Stimulated activated naive CD8-positive, alpha-beta T cell treated with anti-CD3 and anti-CD28 coated beads, Interleukin-15, Interleukin-2, amounts not matched to agents 100 U/mL and 50 U/mL, for 24 hours (primary cell): ENCODE measurements at places on chromosomes 11 and 22.

GRCh38 chr11:66665369-66665768, 12.3 kb downstream of the RBM4B start:
- no peak for DNase-seq

GRCh38 chr11:2137202-2138067, 1.8 kb downstream of the IGF2 start:
- no peak for DNase-seq

- no peak for DNase-seq
These were observed 27.0 kb downstream of the MYO7A start for GRCh38 chr11:77155082-77155475.

GRCh38 chr11:41872870-41873269, 413.4 kb upstream of the LRRC4C start:
- no peak for DNase-seq

GRCh38 chr11:4677948-4678347, 19.7 kb downstream of the OR51E2 start:
- DNase-seq = no peak

GRCh38 chr11:131486100-131486499, 115.7 kb downstream of the NTM start:
- no peak for DNase-seq

GRCh38 chr22:37032535-37033460, 13.3 kb downstream of the MPST start:
- no peak for DNase-seq
